Activated CD4-positive, alpha-beta memory T cell treated with anti-CD3 and anti-CD28 coated beads, Interleukin-2, amount 10 ng/mL, durations not matched to agents 7 days and 5 days (primary cell): ENCODE measurements at places on chromosomes 3 and 15. TPM values are rescaled to one million over a fixed set of nuclear protein-coding genes. Genes with fewer than 3 reads are reported as not detected.

Gene CCDC54
- not detected for total RNA-seq

Gene GP5
- 1.3 TPM for total RNA-seq

Gene SMAD3
- total RNA-seq, result 148 TPM

Gene CCR4
- 117 TPM for total RNA-seq

Gene DZIP3
- 17.2 TPM for total RNA-seq

Gene CCR3
- 1.2 TPM for total RNA-seq

Gene GREM1
- total RNA-seq, result not detected

Gene TRIP4
- total RNA-seq, result 30.3 TPM

Gene ACKR4
- total RNA-seq, result not detected

DNA sequence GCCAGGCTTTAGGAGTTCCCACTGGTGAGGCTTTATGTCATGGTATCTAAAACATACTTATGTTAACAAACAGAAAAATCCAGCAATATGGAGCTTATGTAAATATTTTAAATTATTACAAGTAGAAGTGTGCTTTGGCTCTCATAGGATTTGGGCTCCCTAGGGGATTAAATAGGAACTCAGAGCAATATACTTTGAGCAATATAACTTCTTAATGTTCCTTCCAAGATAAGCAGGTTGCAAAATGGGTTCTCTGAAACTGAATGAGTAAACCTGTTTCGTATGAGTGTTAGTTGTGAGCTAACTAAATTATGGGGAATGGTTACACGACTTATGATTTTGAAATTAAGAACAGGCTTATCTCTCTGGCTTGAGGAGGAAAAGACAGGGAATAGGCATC, 366.1 kb upstream of the ZNF385D start:
- H3K27ac ChIP-seq, result no peak overlapping the region
- no peak overlapping the region for H3K4me3 ChIP-seq
- no peaks in the 10 kb centered on the region for H3K4me1 ChIP-seq
- H3K27me3 ChIP-seq, result no peaks in the 10 kb centered on the region
- no peaks in the 10 kb centered on the region for H3K36me3 ChIP-seq

DNA sequence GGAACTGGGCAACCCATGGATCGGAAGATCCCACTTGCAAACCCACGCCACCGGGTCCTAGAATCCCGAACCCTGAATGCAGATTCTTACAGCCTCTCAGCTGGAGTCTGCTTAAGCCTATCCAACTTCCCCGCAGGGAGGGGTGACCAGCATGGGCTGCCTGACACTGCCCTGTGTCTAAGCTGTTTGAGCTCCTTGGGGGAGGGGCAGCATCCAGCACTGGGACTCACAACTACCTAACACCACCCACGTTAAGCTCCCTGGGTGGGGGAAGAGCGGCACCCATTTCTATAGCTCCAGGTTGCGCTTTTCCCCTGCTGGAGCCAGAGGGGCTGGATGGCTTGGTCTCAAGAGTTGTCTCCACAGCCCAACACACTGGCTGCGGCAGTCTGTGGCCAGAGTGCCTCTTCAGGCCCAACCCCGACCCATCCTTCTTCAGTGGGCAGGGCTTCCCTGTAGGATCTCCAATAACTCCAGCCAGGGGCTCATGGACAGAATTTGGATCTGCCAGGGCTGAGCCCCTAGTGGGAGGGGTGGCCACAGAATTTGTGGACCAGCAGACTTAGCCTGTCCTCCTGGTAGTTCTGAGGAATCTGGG, 649.2 kb downstream of the TUSC7 start:
- no peak overlapping the region for H3K27ac ChIP-seq
- no peaks in the 10 kb centered on the region for H3K4me1 ChIP-seq
- no peaks in the 10 kb centered on the region for H3K36me3 ChIP-seq
- no peak for DNase-seq
- no peaks in the 10 kb centered on the region for H3K27me3 ChIP-seq

GRCh38 chr3:47485812-47486211, 10.1 kb upstream of the SCAP start:
- H3K4me3 ChIP-seq, result no peak overlapping the region
- H3K27ac ChIP-seq, result no peak overlapping the region
- H3K4me1 ChIP-seq, result no peaks in the 10 kb centered on the region
- no peaks in the 10 kb centered on the region for H3K27me3 ChIP-seq
- peaks cover 5% of the 10 kb centered on the region for H3K36me3 ChIP-seq

DNA sequence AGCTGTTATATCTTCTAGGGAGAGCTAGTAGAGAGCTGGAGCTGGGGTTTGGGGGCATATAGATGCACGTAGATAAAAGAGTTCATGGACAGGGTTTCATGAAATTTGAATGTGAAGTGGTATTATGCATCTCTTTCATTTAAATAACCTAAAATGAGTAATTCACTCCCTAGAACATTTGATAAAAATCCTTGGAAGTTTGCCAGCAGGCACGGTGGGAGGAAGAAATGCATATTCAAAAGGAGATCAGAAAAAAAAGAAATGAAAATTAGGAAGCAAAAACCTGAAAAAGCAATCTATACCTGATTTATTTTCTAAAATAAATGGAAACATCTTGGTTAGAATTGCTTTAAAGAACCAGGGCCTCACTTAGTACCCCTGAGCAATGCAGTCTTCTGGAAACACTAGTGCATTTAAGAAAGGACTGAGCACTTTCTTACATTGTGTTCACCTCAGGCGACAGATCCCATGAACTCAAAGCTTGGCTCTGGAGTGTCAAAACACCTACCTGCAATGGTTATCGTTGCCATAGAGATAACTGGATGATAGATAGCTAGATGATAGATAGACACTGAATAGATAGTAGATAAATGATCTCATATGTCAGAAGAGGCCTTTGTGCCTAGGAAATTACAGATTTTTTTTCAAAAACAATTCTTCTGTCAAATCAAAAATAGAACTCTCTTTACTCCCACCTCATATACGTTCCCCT, 458.6 kb upstream of the THRB start:
- no peaks in the 10 kb centered on the region for H3K27me3 ChIP-seq
- no peaks in the 10 kb centered on the region for H3K36me3 ChIP-seq
- H3K27ac ChIP-seq, result no peak overlapping the region
- no peaks in the 10 kb centered on the region for H3K4me1 ChIP-seq

DNA sequence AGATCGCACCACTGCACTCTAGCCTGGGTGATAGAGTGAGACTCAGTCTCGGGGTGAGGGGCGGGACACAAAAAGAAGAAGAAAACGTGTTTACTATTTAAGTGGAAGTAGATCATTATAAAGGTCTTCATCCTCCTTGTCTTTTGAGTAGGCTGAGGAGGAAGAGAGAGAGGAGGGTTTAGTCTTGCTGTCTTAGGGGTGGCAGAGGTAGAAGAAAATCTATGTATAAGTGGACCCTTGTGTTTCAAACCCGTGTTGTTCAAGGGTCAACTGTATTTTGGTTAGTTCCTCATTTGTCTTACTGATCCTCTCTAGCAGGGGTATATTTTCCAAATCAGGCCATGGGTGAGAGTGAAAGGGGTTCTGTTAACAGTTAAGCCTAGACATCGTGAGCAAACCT, 40.1 kb downstream of the TRIM71 start:
- peaks cover 12% of the 10 kb centered on the region for H3K27me3 ChIP-seq
- H3K27ac ChIP-seq, result no peak overlapping the region
- H3K4me3 ChIP-seq, result no peak overlapping the region
- DNase-seq, result no peak
- no peaks in the 10 kb centered on the region for H3K4me1 ChIP-seq

DNA sequence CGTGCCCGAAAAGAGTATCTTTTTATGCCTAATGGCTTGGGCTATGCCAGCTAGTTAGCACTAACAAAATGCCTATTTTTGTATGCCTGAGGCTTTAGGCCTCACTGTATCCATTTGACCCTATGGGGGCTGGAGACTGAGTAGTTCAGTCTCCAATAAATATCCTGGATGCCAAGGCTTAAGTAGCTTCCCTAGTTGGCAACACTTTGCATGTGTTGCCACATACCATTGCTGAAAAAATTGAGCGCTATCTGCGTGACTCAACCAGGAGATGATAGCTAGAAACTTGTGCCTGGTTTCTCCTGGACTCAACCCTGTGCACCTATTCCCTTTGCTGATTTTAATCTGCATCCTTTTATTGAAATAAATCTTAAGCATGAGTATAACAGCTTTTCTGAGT, 58.4 kb upstream of the ATP2C1 start:
- H3K27me3 ChIP-seq, result peaks cover 17% of the 10 kb centered on the region
- no peak overlapping the region for H3K27ac ChIP-seq
- no peak for DNase-seq
- no peaks in the 10 kb centered on the region for H3K4me1 ChIP-seq

DNA sequence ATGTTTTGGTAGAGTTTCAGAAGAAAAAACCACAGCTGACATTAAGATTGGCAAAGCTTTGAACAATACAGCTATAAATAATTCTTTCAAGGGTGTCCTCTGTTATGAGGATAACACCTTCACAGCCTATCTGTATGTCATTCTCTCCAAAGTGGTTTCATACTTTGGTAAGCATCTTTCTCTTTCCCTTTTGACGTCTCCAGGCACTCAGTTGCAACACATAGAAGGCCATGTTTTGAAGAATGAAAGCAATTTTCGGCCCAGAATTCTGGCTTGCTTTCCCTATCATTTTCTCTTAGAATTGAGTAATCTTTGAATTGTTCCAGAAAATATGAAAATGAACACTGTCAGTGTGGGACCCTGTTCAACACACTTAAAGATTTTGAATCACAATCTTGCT, 200.0 kb upstream of the CBLB start:
- H3K4me1 ChIP-seq, result peaks cover 12% of the 10 kb centered on the region
- no peak overlapping the region for H3K4me3 ChIP-seq

DNA sequence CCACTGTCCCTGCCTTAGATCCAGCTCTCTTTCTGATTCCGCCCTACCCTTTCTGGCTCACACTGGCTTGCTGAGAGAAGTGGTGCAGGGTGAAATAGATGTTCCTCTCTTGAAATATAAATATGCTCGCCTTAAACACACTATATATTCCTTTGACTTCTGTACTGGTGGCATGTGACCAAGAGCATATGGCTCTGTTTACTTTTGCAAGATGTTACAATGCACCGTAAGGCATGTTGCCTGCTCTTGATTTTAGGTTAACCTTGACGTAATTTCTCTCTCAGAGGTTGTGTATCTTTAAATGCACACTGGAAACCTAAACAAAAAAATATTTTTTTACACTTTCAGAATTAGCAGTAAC, 749 bp downstream of the RSRC1 start:
- no peak for DNase-seq
- H3K36me3 ChIP-seq, result peaks cover 31% of the 10 kb centered on the region
- peaks cover 32% of the 10 kb centered on the region for H3K27me3 ChIP-seq
- H3K4me1 ChIP-seq, result peaks cover 56% of the 10 kb centered on the region
- peak overlapping the region; percentile 85 for H3K4me3 ChIP-seq
- H3K27ac ChIP-seq, result peak overlapping the region; percentile 59

GRCh38 chr3:120449701-120450599, 842 bp downstream of the FSTL1 start:
- H3K4me3 ChIP-seq, result peak overlapping the region; percentile 69
- DNase-seq, result peak; percentile 16
- H3K27ac ChIP-seq, result no peak overlapping the region
- peaks cover 12% of the 10 kb centered on the region for H3K4me1 ChIP-seq

DNA sequence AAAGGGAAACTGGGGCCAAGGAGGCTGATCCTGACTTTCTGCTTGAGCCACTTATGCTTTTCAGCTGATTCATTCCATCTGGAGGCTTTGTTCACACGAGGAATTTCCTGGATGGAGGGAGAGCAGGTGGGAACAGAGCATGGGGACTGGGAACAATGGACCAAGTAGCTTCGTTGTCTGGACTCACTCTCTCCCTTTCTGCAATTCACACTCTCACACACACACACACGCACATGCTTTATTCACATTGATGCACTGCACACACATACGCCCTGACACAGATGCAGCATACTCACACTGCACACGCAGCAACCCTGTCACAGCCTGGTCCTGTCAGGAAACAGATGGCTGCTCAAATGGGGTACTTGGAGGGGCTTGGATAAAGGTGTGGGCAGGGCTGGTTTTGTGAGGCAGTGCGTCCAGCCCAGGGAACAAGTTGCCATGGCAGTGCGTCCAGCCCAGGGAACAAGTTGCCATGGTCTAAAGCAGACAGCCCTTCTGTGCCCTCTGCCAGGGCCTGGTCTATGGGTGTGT, 19.8 kb upstream of the CHCHD6 start:
- no peaks in the 10 kb centered on the region for H3K4me1 ChIP-seq
- DNase-seq, result no peak
- H3K36me3 ChIP-seq, result no peaks in the 10 kb centered on the region
- H3K27me3 ChIP-seq, result peaks cover 2% of the 10 kb centered on the region
- no peak overlapping the region for H3K4me3 ChIP-seq

- no peak for DNase-seq
- no peaks in the 10 kb centered on the region for H3K36me3 ChIP-seq
- no peaks in the 10 kb centered on the region for H3K4me1 ChIP-seq
- H3K27me3 ChIP-seq, result peaks cover 3% of the 10 kb centered on the region
- H3K4me3 ChIP-seq, result no peak overlapping the region
- no peak overlapping the region for H3K27ac ChIP-seq
Observed at GRCh38 chr3:72462595-72463011, 385.6 kb downstream of the SHQ1 start.

- DNase-seq, result no peak
- H3K27me3 ChIP-seq, result no peaks in the 10 kb centered on the region
- no peaks in the 10 kb centered on the region for H3K4me1 ChIP-seq
- H3K36me3 ChIP-seq, result no peaks in the 10 kb centered on the region
Observed at GRCh38 chr3:191197761-191198306, 1.2 kb upstream of the OSTN start.

DNA sequence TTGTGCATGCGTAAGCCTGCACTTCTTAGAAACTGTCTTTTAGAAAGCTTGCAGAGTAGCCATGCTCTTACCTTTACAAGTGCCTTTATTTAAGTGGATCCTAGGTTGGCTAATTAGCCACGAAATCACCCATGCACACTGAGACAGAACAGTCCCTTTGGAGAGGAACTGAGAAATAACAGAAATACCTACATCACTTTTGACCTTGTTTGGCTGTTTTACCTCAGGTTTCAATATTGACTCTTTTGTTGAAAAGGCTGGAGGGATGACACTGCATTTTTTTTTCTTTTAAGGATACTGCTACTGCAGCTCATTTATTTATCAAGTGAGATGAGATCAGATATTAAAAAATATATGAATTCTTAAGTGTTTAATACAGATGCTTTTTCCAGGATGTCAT, 155.6 kb upstream of the GOLIM4 start:
- H3K4me3 ChIP-seq, result no peak overlapping the region
- peaks cover 45% of the 10 kb centered on the region for H3K27me3 ChIP-seq
- no peak for DNase-seq
- no peak overlapping the region for H3K27ac ChIP-seq
- peaks cover 12% of the 10 kb centered on the region for H3K4me1 ChIP-seq

- H3K27me3 ChIP-seq, result no peaks in the 10 kb centered on the region
- no peak overlapping the region for H3K4me3 ChIP-seq
- peak overlapping the region; percentile 57 for H3K27ac ChIP-seq
Observed at GRCh38 chr3:197516517-197516889, 39.3 kb downstream of the BDH1 start.

GRCh38 chr3:156605686-156606605, 51.0 kb upstream of the SSR3 start:
- no peak overlapping the region for H3K27ac ChIP-seq
- H3K36me3 ChIP-seq, result no peaks in the 10 kb centered on the region
- H3K4me1 ChIP-seq, result peaks cover 36% of the 10 kb centered on the region
- peak overlapping the region; percentile 77 for H3K4me3 ChIP-seq
- H3K27me3 ChIP-seq, result peaks cover 8% of the 10 kb centered on the region

DNA sequence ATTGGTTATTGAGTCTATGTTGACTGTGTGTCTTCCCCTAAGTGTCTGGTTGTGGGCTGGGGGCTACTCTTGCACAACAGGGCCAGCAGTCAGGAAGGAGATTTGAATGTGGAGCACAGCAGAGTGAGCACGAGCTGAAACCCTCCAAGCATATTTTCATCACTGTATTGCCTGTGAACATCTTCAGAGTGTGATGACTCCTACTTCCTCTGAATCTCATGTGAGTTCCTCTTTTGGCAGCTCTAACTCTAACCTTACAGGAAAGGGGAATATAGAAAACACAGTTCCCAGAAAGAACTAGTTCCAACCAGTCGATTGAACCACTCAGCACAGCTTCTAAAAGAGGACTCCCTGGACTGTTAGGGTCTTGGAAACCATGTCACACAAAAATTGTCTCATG, 211.6 kb downstream of the RAP2B start:
- H3K4me1 ChIP-seq, result no peaks in the 10 kb centered on the region
- DNase-seq, result no peak
- H3K27me3 ChIP-seq, result no peaks in the 10 kb centered on the region
- H3K4me3 ChIP-seq, result no peak overlapping the region
